Activated B cell treated with CpG ODN at 0.5 μM for 24 hours (primary cell): ENCODE measurements at places on chromosomes 12 and 14. TPM values are rescaled to one million over a fixed set of nuclear protein-coding genes. Genes with fewer than 3 reads are reported as not detected.

- DNase-seq = no peak
These were observed 49.9 kb downstream of the SSH1 start for GRCh38 chr12:108807476-108807875.

- no peak for DNase-seq
These were observed 5.7 kb upstream of the CLEC14A start for GRCh38 chr14:38261620-38262019.

Gene C12orf54
- total RNA-seq = not detected in 2 replicates

Gene ARHGAP5
- total RNA-seq = 51.6 and 54.4 TPM in 2 replicates

DNA sequence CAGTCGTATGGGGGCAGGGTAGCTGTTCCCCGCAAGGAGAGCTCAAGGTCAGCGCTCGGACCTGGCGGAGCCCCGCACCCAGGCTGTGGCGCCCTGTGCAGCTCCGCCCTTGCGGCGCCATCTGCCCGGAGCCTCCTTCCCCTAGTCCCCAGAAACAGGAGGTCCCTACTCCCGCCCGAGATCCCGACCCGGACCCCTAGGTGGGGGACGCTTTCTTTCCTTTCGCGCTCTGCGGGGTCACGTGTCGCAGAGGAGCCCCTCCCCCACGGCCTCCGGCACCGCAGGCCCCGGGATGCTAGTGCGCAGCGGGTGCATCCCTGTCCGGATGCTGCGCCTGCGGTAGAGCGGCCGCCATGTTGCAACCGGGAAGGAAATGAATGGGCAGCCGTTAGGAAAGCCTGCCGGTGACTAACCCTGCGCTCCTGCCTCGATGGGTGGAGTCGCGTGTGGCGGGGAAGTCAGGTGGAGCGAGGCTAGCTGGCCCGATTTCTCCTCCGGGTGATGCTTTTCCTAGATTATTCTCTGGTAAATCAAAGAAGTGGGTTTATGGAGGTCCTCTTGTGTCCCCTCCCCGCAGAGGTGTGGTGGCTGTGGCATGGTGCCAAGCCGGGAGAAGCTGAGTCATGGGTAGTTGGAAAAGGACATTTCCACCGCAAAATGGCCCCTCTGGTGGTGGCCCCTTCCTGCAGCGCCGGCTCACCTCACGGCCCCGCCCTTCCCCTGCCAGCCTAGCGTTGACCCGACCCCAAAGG lies 804 bp downstream of the GAPDH start:
- DNase-seq = peak; percentile 63

GRCh38 chr12:109716512-109717389 lies 3.1 kb downstream of the FAM222A start:
- DNase-seq = no peak

GRCh38 chr12:89556976-89557375 lies 31.1 kb upstream of the POC1B start:
- no peak for DNase-seq

Gene TEX52
- total RNA-seq = not detected in 2 replicates
